ENCODE measurements at places on chromosomes 5 and 9. TPM values are rescaled to one million over a fixed set of nuclear protein-coding genes. Genes with fewer than 3 reads are reported as not detected.

Gene OR1Q1
- not detected for total RNA-seq

- no peak for DNase-seq
These were observed 10.0 kb upstream of the NDST1 start for GRCh38 chr5:150497989-150498317.

DNA sequence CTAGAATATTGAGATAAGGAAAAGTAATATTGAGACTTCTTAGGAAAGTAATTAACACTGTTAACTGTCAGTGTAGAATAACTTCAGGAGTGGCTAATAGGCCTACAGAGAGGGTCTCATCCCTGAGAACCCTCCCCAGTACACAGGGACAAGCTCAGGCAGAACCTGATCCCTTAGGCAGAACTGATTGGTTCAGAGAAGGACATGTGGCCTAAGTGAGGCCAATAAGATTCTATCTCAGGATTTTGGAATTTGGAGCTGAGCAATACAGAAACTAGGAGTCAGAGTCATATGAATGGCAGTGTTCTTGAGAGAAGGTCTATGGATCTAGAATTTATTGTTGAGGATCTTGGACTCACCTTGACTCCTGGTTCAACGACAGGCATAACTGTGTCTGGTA is 10.9 kb upstream of the UBLCP1 start:
- no peak for DNase-seq

GRCh38 chr5:180498378-180498777 is 4.2 kb downstream of the CNOT6 start:
- DNase-seq, result no peak

- no peak for DNase-seq
These were observed 82.3 kb downstream of the SLC38A9 start for GRCh38 chr5:55629815-55630214.

GRCh38 chr9:124355039-124355940 is 60.0 kb downstream of the PSMB7 start:
- no peak for DNase-seq

Measured in urinary bladder (tissue), 4 donors.